NCI-H774 (cell line): ENCODE measurements at places on chromosomes 3 and 15.

GRCh38 chr15:77630956-77631744 lies 1.6 kb downstream of the LINGO1 start:
- DNase-seq = no peak

- DNase-seq = no peak
Measured at GRCh38 chr3:171649911-171650592, 160.2 kb downstream of the PLD1 start.

- DNase-seq = no peak
Measured at GRCh38 chr3:100088735-100089368, 25.4 kb downstream of the FILIP1L start.

DNA sequence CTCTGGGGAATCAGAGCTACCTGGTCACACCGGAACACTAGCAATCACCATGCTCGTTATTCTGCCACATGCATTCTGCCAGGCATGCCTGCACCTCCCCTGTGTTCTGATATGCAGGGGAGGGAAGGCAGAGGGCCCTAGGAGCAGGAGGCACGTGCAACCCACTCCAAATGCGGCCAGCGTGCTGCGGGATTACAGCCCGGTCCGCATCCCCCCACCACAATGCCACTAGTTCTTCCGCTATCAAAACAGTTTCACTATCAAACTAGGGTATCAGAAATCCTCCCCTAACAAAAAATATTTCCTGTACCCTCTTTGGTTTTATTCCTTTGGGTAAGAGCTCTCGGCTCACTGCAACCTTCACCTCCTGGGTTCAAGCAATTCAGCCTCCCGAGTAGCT lies 223.2 kb upstream of the IGF1R start:
- no peak for DNase-seq

GRCh38 chr3:60935709-60936108 lies 315.5 kb downstream of the FHIT start:
- DNase-seq = no peak

GRCh38 chr3:8647137-8647985 lies 2.8 kb upstream of the SSUH2 start:
- no peak for DNase-seq

DNA sequence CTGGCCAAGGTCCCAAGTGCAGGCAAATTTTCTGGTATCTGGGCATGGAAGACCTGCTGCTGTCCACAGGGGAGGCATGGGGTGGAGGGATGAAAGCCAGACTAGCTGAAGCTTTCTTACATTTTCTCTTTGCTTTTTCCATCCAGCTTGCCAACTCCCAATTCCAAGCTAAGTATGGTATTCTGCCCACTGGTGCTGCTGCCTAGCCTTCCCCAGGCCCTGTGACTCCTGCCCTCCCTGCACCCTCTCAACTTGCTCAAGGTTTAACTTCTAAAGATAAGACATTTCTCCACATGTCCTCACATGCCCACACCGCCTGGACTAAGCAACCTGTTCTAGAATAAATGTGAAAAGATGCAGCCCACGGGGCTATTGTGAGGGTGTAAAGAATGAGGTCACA lies 59.5 kb upstream of the HACD2 start:
- no peak for DNase-seq

DNA sequence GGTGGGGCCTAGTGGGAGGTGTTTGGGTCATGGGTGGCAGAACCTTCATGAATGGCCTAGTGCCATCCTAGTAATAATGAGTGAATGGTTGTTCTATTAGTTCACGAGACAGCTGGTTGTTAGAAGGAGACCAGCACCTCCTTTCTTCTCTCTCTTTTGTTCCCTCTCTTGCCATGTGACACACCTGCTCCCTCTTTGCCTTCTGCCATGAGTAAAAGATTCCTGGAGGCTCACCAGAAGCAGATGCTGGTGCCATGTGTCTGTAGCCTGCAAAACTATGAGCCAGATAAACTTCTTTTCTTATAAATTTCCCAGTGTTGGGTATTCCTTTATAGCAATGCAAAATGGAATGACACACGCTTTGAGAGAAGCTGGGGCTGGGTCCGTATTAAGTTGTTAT lies 89.0 kb upstream of the SLC4A7 start:
- DNase-seq = peak; percentile 58

GRCh38 chr15:39918688-39919385 lies 1.2 kb downstream of the GPR176 start:
- no peak for DNase-seq

DNA sequence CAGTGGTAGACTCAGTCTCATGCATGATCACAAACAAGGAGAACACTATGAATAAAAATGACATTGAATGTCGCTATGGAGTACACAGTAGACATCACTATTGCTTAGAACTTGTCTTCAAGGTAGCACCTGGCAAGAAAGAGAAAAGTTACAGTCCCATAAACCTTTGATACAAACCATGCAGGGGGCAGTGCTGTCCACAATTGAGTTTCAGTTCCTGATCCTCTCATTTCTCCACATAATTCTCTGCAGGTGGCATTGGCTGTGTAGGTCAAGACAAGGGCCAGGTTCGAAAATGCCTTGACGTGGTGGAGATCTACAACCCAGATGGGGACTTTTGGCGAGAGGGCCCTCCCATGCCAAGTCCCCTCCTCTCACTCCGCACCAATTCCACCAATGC lies 47.9 kb downstream of the KBTBD12 start:
- no peak for DNase-seq

DNA sequence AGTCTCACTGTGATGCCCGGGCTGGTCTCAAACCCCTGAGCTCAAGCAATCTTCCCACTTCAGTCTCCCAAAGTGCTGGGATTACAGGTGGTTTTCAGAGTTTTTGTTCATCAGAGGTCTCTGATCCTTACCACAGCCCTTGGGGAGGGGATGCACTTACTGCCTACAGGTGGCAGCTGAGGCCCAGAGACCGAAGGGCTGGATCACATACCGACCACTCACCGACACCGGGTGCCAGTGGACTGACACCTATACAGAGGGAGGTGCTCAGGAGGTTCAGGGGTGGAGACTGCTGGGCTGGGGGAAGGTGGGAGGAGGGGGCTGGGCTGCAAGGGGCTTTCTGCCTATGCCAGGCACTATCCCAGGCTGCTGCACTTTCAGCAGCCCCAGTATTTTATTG lies 19.5 kb downstream of the DUSP7 start:
- DNase-seq = no peak

DNA sequence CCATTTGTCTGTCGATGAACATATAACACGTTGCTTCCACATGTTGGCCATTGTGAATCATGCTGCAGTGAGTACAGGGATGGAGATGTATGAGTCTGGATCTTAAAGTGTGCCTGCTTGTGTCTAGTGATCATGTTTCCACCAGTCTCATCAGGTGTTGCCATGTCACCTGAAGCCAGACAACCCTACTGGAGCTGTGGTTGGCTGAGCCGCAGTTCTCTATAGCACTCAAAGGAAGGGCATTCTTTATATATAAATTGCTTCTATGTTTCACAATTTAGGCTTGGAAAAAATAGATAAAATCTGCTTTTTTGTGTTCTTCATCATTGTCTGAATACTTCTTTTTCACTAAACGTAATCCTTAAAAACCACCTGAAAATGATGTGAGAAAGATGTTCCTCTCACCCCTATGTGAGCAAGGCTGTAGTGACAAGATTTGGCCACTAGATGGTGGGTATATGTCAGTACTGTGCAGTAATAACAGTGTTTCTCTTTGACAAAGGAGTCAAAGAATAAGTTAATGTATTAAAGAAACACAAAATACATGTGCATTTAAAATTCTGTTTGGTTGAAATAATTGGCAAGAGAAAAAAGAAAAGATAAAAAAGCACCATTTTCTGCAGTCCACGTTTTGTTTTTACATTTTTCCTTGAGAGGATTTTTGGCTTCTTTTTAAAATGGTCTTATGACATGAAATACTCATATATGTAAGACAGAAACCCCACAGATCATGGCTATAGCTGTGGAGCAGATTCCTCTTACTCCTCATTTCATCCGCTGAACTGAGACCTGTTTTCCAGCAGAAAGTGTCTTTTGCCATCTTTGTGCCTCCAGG lies 394.5 kb upstream of the DPPA4 start:
- DNase-seq = no peak

DNA sequence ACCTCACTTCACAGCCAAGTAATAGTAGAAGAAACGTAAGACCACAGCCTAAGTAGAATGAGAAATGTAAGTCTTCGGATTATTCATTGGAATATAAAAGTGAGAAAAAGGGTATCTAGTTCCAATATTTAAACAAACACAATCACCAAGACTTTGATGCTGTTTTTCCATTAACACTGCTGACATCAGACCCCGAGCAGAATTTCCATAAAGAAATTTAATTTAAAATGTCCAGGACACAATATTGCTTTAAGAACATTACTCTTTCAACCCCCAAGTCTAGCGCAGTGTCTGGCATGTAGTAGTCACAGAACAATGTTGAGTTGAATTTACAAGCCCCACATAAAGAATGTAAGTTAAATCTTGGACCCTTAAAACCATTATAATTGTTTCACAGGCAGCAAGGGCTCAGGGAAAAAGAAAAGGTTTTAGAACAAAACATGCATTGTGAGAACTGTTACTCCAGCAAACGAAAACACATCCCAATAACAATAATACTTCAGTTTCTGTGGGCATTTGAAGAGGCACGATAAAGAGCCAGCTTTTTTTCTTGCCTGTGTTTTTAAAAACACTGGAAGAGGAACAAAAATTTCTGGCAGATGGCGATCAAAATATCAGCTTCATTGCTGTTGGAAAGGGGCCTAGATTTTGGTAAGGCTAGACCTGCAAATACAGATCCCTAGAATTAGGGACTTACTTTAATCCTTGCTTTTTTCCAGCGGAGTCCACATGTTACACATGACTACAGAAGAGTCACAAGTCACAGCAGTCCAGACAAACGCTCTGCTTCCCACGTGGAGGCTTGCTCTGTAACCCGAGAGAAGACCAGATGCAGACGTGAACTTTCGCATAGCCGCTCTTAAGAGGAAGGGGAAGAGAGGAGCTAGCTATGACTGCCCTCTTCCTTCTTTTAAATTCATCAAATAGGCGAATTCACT lies 77.9 kb upstream of the IGSF10 start:
- no peak for DNase-seq

- DNase-seq = no peak
Measured at GRCh38 chr15:67753891-67754290, 71.4 kb upstream of the SKOR1 start.

GRCh38 chr15:50503144-50503543 lies 43.3 kb downstream of the USP50 start:
- no peak for DNase-seq

GRCh38 chr3:43063114-43063513 lies 42.8 kb downstream of the POMGNT2 start:
- no peak for DNase-seq

DNA sequence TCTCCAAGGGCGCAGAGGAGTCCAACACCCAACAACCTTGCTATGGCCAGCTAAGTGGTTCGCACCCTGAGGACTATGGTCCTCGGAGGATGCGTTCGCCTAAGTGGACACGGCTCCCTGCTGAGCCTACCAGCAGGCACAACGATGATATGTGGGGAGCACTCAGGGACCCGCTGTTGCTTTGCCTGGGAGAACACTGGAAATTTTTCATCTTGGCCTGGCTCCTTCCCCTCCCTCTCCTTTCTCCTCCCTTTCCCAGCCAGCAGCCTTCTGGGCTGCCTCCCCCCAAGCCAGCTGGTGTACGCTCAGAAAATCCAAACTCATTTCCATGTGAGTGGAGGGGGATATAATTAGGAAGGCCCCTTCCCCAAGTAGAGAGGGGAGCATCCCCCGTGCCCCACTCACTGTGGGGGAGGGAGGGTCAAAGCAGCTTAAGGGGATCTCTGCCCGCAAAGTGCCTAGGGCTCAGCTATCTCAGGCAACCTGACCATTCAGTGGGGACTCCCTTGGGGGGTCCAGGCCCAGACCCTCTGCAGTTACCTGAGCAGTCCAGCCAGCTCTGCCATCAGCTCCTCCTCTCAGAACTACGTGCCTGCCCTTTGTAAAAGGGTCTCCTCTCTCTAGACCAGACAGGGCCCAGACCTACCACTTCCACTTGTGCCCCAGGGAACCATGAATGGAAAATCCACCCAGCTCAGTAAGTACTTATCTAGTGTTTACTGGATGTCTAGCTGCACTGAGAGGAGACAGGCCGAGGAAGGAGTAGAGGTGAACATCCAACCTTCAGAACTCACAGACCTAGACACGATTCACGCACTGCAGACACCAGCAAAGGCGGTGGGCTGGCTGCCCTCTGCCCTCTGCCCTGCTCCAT lies 742 bp upstream of the SEMA7A start:
- DNase-seq = no peak

- no peak for DNase-seq
Measured at GRCh38 chr3:159584421-159584820, 404.2 kb upstream of the IL12A start.

- no peak for DNase-seq
Measured at GRCh38 chr15:79896131-79896633, 632 bp downstream of the MTHFS start.

DNA sequence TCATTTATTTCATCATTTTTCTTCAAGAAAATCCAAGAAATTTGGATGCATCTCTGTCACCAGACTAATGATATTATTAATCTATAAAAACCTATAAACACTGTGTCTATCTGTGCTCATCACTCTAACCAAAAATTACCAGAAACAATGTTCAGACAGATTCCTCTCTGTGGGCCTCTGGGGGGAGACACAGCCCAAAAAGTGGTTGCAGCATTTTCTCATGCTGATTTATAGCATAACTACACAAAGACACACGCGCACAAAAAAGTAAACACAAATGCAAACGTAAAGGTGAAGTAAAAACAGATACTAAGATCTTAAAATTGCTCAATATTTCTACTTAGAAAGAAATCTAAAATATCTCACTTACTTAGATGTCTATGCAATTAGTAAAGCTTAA lies 976.0 kb downstream of the GBE1 start:
- no peak for DNase-seq

GRCh38 chr3:172156586-172156955 lies 117.2 kb downstream of the FNDC3B start:
- DNase-seq = no peak

- no peak for DNase-seq
Measured at GRCh38 chr3:8189051-8189450, 312.6 kb upstream of the LMCD1 start.

DNA sequence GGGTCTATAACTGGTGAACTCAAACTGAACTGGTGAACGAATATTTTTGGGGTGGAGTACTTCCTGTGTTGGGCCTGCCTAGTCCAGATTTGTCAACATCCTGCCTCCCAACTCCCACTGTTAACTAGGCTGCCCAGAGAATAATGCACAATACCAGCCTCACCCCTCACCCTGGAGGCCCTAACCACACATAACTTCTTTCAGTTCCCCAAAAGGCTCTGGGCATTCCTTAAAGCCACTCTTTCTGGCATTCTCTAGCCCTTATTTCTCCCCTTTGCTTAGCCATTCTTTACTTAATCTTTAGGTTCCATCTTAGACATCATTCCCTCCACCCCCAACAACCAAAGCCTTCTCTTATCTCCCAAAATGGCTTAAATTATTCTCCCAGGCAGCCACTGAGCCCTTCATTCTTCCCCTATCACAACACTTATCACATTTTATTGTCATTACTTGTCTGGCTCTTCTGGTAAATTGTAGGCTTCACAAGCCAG lies 9.1 kb upstream of the SEC11A start:
- DNase-seq = no peak

GRCh38 chr3:9211155-9211950 lies 38.1 kb downstream of the SRGAP3 start:
- DNase-seq = no peak
